ENCODE measurements at places on chromosomes 2 and 18.

GRCh38 chr2:144242311-144242710 is 277.6 kb downstream of the ZEB2 start:
- DNase-seq, result no peak

DNA sequence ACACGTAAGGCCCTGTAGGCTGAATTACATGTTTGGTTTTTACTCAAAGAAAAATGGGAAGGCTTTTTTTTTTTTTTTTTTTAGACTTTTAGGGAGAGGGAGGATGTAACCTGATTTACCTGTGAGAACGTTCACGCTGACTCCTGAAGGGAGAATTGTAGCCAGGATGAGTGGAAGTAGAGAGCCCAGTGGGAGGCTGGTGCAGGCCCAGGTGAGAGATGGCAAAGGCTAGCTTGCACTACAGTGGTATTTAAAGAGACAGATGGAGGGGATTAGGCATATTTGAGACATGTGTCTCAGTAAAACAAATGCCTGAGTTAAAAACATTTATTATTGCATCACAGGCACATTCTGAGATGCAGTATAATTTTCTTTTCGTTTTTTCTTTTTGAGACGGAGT is 107.9 kb downstream of the CCDC85A start:
- DNase-seq, result no peak

- no peak for DNase-seq
Observed at GRCh38 chr2:88265352-88266303, 95.5 kb downstream of the THNSL2 start.

GRCh38 chr18:63539904-63540510 is 2.2 kb upstream of the SERPINB12 start:
- DNase-seq, result no peak

DNA sequence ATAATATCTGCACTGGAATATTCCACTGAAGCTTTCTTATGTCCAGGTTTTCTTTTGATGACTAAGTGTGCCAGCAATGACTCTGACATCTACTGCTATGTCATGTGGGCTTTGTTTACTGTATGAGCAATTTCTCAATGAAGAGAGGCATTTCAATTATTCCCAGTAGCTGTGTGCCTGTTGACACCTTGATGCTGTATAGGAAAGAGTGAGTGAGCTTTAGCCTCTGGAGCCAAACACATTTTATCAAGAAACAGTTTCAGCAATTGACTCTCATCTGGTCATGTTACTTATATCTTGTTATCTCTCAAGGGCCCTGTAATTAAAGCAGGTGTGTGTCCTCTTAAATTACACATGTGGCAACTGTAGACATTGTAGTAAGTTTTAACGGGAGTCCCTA is 493.2 kb upstream of the FANCL start:
- no peak for DNase-seq

- no peak for DNase-seq
Observed at GRCh38 chr2:215380699-215381098, 55.2 kb downstream of the FN1 start.

DNA sequence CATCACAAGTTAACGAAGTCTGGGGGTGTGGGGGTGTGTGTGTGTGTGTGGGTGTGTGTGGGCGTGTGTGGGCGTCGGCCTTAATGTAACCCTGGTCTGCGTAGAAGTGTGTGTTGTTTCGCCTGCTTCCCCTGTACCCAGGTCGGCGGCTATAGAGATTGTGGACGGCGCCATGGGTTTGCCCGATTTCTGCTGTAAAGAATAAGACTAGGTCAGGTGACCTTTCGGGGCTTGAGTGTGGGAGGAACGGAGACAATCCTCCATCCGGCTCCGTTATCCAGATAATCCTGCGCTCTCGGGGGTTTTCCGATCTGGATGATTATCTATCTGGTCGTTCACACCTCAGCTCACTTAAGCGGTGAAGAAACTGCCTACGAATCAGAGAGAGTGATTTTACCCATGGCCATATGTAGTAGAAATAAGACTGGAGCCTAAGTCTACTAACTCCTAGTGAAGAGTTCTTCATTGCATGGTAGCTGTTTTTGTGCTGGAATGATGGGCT is 543 bp downstream of the HADHB start:
- DNase-seq, result peak; percentile 18

- DNase-seq, result peak; percentile 60
Observed at GRCh38 chr2:20675701-20676352, 8.9 kb downstream of the GDF7 start.

- peak; percentile 33 for DNase-seq
Observed at GRCh38 chr18:62877411-62878221, 162.3 kb downstream of the PHLPP1 start.

- no peak for DNase-seq
Observed at GRCh38 chr2:105909215-105909614, 164.5 kb downstream of the NCK2 start.

- DNase-seq, result no peak
Observed at GRCh38 chr2:48696881-48697280, 58.6 kb downstream of the LHCGR start.

DNA sequence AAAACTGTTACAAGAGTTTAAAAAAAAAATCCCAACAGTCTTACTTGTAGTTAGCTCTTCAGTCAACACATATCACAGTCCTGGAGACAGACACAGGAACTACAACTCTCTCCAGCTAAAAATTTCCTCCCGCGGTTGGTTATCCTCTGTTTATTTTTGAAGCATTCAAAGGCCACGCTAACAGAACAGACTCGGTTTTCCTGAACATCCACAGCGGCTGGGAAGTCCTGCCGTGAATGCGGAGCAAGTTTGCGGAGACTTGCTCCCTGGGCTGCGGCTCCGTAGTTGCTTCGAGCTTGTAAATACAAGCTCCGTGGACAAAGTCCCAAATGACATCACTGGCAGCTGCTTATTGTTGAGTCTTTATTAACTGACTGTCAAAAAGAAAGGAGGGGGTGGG is at the start of gene NCKAP5:
NCKAP5 (minus strand) TSS at position 292 of the 400 bp plus-strand sequence. CDS start 50,937 bp downstream, outside the sequence.
- DNase-seq, result no peak

DNA sequence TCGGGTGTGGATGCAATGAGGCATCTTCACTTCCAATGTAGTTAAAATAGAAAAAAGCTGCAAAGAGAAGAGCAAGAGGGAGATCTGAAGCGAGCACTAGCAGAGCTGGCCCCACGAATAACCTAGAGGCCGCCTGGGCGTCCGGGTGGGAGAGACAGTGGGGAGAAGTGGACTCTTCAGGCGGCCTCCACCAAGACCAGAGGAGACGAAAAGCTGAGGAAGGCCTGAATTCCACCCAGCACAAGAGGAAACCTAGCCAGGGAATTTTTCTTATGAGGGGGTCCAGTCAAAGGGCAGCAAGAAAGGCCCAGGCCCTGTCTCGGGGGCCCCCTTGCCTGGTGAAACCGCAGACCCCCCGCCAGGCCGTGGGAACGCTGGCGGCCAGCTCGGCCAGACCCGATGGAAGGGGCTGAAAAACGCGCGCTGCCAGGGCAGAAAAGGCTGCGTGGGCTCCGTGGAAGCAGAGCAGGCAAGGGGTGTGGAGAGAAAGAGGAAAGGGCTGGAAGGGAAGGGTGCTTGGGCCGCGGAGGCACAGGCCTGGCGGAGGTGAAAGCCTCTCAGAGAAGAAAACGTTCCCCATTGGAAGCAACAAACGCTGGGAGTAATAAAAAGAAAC is 69.2 kb downstream of the KCTD1 start:
- DNase-seq, result peak; percentile 42

DNA sequence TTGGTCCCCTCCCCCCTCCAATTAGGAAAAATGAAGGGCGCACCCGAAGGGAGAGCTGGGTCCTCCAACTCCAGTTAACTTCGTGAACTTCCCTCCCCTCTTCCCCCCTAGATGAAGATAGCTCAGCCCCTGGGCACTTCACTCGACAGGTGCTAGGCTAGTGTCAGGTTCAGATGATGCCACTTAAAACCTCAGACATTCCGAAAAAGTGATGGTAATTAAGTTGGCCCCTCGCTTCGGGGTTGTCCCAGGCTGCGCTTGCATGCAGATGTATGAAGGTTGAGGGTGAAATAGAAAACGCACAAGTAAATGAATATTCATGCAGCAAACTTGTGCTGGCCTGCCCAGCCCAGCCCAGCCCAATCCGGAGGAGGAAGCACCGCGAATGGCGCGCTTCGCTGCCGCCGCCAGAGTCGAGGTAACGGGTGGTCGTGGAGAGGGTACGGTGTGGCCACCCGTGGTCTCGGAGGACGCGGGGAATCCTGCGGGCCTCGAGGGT is 3.0 kb upstream of the GBX2 start:
- peak; percentile 50 for DNase-seq
